Stimulated activated CD4-positive, alpha-beta T cell treated with anti-CD3 and anti-CD28 coated beads, Interleukin-15, amount 100 ng/mL, for 48 hours (primary cell): ENCODE measurements at places on chromosomes 2 and 18.

DNA sequence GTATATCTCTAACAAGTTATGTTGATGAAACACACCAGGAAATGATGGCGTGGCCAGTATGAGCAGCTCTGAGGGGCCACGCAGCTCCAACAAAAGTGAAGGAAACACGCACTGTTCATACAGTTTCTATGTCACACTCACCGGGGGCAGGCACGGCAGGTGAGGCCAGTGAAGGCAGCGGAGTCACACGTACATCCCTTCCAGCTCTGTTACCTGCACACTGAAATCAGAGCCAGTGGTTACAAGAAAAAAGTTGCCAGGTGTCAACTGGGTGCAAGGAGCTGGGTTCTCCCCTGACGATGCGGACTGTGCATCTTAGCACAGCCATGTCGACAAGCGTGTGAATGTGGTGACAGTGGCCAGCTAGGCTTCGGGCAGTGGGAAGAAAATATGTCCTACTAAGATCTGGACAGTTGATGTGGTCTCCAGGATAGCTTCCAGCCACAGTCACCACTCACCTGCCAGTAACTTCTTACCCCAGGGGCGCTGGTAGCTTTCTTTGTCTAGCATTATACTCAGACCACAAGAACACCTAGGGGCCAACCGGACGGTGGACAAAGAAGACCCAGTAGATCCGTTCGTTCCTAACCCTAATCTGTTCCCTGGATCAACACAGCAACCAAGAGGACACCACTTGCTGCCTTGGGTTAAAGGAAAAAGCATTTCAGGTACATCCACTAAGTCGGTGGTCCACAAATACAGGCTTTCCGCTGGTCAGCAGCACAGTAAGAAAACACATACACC lies 10.1 kb downstream of the HJURP start:
- no peak for DNase-seq

- no peak for DNase-seq
These were observed 751.2 kb downstream of the SATB2 start for GRCh38 chr2:198706476-198707082.

DNA sequence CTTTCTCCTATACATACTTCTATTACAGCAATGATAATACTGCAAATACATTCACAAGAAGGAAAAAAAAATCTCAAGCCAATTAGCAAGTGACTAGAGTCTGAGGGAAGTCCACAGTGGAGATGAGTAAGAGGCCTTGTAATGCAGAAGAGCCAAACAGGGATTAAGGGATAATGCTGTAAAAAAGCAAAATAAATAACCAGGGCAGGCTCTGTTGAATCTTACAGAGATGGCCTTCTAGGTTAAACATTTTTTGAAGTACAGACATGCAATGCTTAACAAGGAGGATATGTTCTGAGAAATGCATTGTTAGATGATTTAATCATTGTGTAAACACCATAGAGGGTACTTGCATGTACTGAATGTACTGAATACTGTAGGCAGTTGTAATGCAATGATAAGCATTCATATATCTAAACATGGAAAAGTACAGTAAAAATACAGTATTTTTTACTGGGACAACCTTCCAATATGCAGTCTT lies 122.1 kb upstream of the RMDN2 start:
- no peak for DNase-seq

DNA sequence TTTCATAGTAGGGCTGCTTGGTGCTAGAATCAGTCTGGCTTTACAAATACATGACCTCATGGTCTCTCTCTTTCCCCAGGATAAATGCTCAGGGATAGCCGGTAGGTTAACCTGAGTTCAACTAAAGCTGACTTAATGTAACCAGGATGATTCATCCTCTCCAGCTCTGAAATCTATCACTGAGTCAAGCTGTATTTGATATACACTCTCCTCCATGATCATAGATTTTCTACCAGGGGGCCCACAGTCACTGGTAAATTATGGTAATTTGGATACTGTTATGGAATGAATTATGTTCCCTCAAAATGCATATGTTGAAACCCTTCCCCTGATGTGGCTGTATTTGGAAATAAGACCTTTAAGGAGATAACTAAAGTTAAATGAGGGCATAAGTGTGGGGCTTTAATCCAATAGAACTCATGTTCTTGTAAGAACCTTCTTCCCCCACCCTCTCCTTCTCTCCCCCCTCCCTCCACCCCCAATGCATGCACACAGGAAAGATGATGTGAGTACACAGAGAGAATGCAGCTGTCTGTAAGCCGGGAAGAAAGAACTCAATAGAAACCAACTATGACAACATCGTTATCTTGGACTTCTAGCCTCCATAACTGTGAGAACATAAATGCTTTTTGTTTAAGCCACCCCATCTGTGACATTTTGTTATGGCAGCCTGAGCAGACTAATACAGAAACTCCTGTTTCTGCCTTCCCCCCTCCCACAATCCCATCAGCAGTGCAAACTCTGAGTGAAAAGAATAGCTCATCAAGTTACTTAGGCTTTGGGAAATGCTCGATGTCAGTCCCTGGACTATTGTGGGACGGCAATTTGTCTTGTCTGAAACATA lies 134.9 kb upstream of the KYNU start:
- no peak for DNase-seq

GRCh38 chr2:19855542-19856431 lies 46.0 kb downstream of the TTC32 start:
- no peak for DNase-seq

- no peak for DNase-seq
These were observed 84.6 kb downstream of the TMEM237 start for GRCh38 chr2:201558665-201559064.
